ENCODE measurements at places on chromosomes 2 and 18. TPM values are rescaled to one million over a fixed set of nuclear protein-coding genes. Genes with fewer than 3 reads are reported as not detected.

DNA sequence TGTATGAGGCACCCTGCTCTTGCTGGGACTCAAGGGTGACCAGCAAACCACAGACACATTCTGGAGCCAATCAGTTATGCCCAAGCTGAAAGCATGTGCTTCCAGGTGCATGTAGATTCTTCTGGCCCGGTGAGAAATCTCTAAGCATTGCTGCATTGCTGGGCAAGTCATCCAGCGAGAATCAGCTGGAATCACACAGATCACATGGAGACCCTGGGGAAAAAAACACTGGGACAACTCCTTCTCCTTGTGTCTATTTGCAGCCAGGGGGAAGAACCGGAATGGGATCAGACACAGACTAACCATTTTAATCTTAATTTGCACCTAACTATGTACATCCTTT, 119.7 kb upstream of the KLF7 start:
- no peak for DNase-seq
- H3K27ac ChIP-seq: no peak overlapping the region
- H3K27me3 ChIP-seq: peaks cover 2% of the 10 kb centered on the region
- H3K36me3 ChIP-seq: no peaks in the 10 kb centered on the region
- peaks cover 26% of the 10 kb centered on the region for H3K4me1 ChIP-seq

The CNTNAP5 gene
- total RNA-seq: 0.29 TPM

- H3K36me3 ChIP-seq: no peaks in the 10 kb centered on the region
- H3K27ac ChIP-seq: peak overlapping the region; percentile 53
- H3K4me1 ChIP-seq: peaks cover 54% of the 10 kb centered on the region
- DNase-seq: no peak
- no peak overlapping the region for H3K4me3 ChIP-seq
- no peaks in the 10 kb centered on the region for H3K27me3 ChIP-seq
Measured at GRCh38 chr2:16653799-16654198, 11.8 kb downstream of the CYRIA start.

The GREB1L gene
- 25.5 TPM for total RNA-seq

DNA sequence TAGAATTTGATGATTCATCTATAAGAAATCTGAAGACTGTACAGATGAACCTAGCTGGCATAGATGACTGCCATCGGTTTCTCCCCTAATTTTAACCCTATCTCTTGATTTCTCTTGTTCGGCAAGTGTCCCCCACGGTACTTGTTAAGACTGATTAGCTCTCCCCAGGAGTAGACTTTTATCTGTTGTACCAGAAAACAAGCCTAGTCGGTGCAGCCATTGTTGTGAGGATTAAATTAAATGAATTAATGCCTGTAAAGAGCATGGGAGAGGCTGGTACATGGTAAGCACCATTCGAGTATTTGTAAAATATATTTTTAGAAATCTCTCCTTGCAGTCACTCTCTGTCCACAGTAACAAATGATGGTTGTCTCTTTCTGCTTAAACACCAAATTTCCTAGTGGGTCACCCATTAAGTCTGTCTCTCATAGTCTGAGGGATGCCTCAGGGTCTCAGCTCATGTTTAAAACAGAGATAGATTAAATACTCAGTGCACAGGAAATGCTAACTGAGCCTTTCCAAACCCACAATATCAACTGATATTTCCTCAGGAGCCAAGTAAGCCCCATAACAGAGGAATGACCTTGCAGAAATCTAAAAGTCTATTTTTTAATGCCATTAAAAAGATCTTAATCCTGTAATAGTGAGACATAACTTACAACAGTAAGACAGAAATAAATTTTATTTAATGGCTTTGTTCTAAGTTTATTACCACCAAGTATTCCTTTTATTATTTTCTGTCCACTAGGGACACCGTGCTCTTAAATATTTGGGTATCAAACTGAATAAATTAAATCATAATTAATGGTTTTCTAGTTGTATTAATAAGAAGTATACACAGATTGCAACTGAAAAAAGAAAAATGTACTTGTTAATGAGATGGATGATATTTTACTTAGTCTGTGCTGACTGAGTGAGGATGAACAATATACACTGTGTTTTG, 2.9 kb upstream of the B4GALT6 start:
- no peaks in the 10 kb centered on the region for H3K36me3 ChIP-seq
- H3K27me3 ChIP-seq: no peaks in the 10 kb centered on the region
- no peak for DNase-seq
- peak overlapping the region; percentile 83 for H3K27ac ChIP-seq
- H3K4me3 ChIP-seq: no peak overlapping the region

DNA sequence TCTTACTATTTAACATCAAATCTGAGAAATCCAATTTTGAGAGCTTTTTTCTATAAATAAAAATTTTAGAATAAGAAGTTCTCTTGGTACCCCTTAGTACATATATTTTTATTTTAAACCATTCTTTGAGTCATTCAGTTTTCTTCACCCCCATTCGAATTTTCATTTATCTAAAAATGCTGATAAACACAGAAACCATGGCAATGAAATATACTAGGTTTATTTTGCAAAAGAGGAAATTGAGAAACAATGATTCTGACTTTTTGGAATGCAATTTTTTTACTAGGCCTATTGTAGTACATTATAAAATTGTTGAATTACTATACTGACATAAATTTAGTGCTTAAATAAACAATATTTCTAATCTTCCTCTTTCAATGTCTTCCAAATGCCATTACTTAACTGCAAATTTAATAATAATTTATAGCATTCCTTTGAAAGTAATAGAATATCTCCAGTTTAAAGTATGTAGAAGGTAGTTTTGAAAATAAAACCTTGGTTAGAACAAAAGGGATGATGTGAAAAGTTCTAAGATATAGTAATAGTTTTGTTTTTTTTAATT, 46.3 kb downstream of the TANK start:
- H3K27me3 ChIP-seq: no peaks in the 10 kb centered on the region
- no peak overlapping the region for H3K4me3 ChIP-seq
- no peaks in the 10 kb centered on the region for H3K4me1 ChIP-seq
- no peak overlapping the region for H3K27ac ChIP-seq
- H3K36me3 ChIP-seq: peaks cover 9% of the 10 kb centered on the region
- no peak for DNase-seq

DNA sequence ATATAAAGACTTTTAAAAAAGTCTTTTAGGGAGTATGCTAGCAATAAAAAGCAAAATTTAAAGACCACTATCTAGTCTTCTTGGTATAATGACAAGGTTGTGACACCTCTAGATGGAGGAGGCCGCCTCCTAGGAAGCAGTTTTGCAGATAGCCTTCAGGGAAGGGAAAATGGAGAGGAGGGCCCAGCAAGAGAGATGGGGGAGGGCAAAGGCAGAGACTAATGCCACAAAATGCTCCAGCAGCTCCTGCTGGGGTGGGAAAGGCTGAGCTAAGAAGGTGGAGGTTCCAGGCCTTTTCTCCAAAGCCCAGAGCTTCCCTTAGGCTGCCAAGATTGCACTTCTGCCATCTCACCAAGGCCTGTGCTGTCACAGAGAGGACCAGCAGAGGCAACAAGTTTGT, 153.9 kb upstream of the THSD7B start:
- no peak overlapping the region for H3K4me3 ChIP-seq
- H3K27ac ChIP-seq: no peak overlapping the region
- no peaks in the 10 kb centered on the region for H3K4me1 ChIP-seq
- H3K36me3 ChIP-seq: no peaks in the 10 kb centered on the region

The GKN2 gene
- not detected for total RNA-seq

DNA sequence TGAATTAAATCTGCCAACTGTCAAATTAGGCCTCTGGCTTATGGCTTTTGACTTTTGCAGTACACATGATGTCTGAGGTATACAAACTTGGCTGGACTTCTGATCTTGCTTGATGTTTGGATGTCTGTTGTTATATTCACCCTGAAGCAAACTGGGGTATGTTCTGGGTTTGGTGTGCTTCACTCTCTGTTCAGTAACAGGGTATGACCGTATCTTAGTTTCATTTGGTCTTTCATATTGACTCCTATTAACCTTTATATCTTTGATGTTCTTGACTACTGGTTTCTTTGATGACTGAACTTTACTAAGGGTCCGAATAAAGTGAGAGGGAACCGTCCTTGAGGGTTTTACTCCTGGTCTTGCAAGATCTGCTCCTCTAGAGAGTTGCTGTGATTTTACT, 8.2 kb downstream of the CKAP2L start:
- DNase-seq: no peak
- H3K27ac ChIP-seq: no peak overlapping the region
- no peaks in the 10 kb centered on the region for H3K27me3 ChIP-seq
- H3K36me3 ChIP-seq: peaks cover 19% of the 10 kb centered on the region

The PLA2R1 gene
- total RNA-seq: 14.8 TPM

GRCh38 chr2:60899230-60899891, 18.0 kb downstream of the REL start:
- H3K27ac ChIP-seq: no peak overlapping the region
- H3K4me3 ChIP-seq: no peak overlapping the region
- peaks cover 35% of the 10 kb centered on the region for H3K36me3 ChIP-seq

DNA sequence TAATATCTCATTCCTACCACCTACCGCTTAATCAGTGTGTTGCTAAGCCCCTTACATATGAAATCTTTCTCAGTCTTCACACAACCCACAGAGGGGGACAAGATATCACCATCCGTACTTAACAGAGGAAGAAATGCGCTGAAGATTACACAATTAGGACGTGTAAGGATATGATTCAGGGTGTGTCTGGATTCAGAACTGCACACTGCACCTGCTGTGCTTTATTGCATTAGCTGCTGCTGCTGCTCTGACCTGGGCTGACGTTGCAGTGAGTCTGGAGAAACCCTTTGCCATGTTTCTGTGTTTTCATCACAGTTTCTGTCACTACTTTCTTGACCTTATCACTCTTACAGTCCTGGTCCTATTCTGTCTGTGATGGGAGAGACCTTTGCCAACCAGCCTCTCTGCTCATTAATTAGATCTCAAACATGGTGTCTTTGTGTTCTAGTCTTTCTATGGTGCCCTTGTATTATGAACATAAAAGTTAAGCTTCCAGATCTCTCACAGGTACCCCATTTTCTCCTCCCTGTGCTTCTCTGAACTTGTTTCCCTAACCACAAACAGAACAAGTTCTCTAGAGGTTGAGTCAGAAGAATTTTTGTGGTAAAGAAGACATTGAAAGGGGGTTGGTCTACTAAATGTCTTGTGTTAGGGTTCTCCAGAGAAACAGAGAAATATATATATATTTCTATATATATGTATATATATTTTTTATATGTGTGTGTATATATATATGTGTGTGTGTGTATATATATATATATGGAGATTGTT, 92.9 kb upstream of the CYP1B1 start:
- H3K4me3 ChIP-seq: no peak overlapping the region
- DNase-seq: no peak
- H3K4me1 ChIP-seq: peaks cover 18% of the 10 kb centered on the region
- H3K27ac ChIP-seq: no peak overlapping the region
- H3K36me3 ChIP-seq: peaks cover 4% of the 10 kb centered on the region

GRCh38 chr2:175743011-175743410, 259.1 kb downstream of the LNPK start:
- H3K4me1 ChIP-seq: no peaks in the 10 kb centered on the region
- DNase-seq: no peak
- no peaks in the 10 kb centered on the region for H3K36me3 ChIP-seq
- H3K27me3 ChIP-seq: no peaks in the 10 kb centered on the region
- H3K4me3 ChIP-seq: no peak overlapping the region

The PCARE gene
- 0.22 TPM for total RNA-seq

DNA sequence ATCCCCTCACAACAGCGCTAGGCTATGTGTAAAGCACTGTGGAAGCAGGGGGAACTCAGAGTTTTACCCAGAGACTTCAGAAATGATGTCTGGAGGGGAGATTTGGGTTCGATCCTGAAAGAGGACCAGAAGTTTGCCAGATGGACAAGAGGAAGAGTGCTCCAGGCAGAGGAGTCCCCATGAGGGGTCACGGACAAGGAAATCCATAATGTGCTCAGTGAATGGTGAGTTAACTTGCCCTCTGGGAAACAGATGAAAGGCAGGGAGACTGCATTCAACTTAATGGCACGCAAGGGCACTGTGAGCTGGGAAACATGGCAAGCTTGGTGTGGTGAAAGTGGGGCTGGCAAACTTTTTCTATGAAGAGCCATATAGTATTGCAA, 6.0 kb upstream of the ASAP2 start:
- no peak overlapping the region for H3K4me3 ChIP-seq
- H3K27ac ChIP-seq: no peak overlapping the region

DNA sequence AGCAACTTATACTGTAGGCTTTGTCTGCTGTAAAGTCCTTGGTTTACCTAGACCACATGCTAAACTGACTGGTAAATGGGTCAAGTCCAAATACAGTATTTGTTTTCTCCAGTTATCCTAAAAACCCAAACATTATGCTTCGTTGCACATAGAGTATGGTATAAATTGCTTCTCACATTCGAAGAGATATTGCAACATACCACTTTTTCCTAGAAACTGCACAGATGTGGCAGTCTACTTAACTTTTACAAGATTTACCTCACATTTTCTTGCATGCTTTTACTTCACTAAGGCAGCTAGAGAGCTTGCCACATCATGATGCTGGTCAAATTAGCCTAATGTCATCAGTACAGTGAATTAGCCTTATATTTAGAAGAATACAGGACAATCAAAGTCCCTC, 66.0 kb upstream of the SCN7A start:
- no peaks in the 10 kb centered on the region for H3K36me3 ChIP-seq
- no peak overlapping the region for H3K27ac ChIP-seq
- peaks cover 3% of the 10 kb centered on the region for H3K27me3 ChIP-seq
- no peak for DNase-seq
- H3K4me1 ChIP-seq: no peaks in the 10 kb centered on the region

The ZSCAN30 gene
- 29.3 TPM for total RNA-seq

DNA sequence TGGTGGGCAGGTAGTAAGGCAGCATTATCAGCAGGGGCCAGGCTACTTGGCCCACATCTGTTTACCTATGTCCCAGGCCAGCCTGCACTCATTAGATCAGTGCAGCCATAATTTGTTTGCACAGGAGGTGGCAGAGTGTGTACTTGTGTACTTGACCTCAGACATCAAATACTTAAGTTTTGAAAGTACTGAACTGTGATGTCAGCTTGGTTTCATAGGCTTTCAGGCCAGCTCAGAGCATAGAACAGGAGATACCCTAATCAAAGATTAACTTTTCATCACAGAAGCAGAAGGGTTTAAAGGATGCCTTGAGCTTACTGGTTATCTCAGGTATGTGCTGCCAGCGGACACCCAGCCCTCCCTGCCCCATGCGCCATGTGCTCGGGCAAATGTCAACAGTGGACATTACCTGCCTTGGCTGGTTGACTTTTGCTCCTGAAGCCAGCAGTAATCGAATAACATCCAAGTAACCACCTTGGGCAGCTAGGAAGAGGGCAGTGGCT, 33.2 kb downstream of the ANKRD29 start:
- DNase-seq: no peak
- H3K4me3 ChIP-seq: no peak overlapping the region
- H3K4me1 ChIP-seq: peaks cover 19% of the 10 kb centered on the region
- no peaks in the 10 kb centered on the region for H3K27me3 ChIP-seq

DNA sequence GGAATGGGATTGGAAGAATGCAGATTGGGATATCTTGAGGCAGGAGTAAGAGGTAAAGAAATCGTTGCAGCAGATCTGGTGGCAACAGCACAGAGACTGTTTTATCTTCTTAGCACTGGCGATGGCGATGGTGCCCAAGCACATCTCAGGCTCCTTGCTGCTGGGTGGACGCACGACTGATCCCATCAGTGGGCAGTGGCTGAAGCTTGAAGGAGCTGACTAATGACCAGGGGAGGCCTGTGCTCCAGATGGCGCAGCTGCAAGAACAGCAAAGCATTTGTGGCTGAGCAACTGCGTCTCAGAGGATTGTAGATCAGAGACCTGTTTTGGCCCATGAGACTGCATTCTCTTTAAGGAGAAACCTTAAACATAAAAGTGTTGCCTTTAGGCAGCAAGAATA, 54.6 kb downstream of the GALR1 start:
- H3K27me3 ChIP-seq: peaks cover 13% of the 10 kb centered on the region
- no peak overlapping the region for H3K27ac ChIP-seq
- no peaks in the 10 kb centered on the region for H3K4me1 ChIP-seq
- DNase-seq: no peak
- H3K4me3 ChIP-seq: no peak overlapping the region

GRCh38 chr18:9638886-9639285, 24.5 kb upstream of the PPP4R1 start:
- no peak overlapping the region for H3K27ac ChIP-seq
- no peak for DNase-seq
- no peak overlapping the region for H3K4me3 ChIP-seq
- peaks cover 13% of the 10 kb centered on the region for H3K4me1 ChIP-seq

All from mesothelial cell of epicardium (in vitro differentiated cells).